ENCODE measurements at places on chromosomes 3 and 15. TPM values are rescaled to one million over a fixed set of nuclear protein-coding genes. Genes with fewer than 3 reads are reported as not detected.

SH3BP5 gene
- 18.5 TPM for total RNA-seq

CLDN18 gene
- not detected for total RNA-seq

ETV5 gene
- 0.65 TPM for total RNA-seq

C3orf22 gene
- total RNA-seq: not detected

TGM5 gene
- total RNA-seq: not detected

OXTR gene
- 1.3 TPM for total RNA-seq

UCN2 gene
- not detected for total RNA-seq

CACNA2D3 gene
- total RNA-seq: not detected

FRG2C gene
- total RNA-seq: not detected

GRCh38 chr3:13693441-13693840, 144.5 kb downstream of the FBLN2 start:
- no peaks in the 10 kb centered on the region for H3K27me3 ChIP-seq
- H3K27ac ChIP-seq: no peak overlapping the region
- no peak overlapping the region for H3K4me3 ChIP-seq
- H3K36me3 ChIP-seq: no peaks in the 10 kb centered on the region
- H3K4me1 ChIP-seq: no peaks in the 10 kb centered on the region

DNA sequence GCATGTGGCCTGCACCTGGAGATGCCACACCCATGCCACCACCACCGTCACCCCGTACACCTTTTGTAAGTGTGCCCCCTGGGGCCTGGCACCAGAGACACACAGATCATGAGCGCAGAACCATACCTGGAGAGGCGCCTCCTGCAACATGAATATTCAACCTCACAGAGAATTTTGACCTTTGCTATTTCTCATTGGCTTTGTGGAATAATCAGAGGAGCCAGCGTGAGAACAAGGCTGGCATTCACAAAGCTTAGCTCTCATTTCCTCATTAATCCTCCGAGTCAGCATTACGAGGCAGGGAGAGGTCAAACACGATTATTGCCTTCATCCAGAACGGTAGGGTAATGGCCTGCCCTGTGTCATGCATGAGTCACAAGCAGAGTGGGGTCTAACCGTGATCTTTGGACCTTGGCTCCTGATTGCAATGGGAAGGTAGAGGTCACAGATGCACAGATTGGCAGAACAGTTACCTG, 73.0 kb upstream of the POMGNT2 start:
- H3K4me3 ChIP-seq: no peak overlapping the region
- peaks cover 41% of the 10 kb centered on the region for H3K4me1 ChIP-seq
- no peak overlapping the region for H3K27ac ChIP-seq
- H3K27me3 ChIP-seq: no peaks in the 10 kb centered on the region

- no peaks in the 10 kb centered on the region for H3K27me3 ChIP-seq
- H3K4me1 ChIP-seq: peaks cover 6% of the 10 kb centered on the region
- no peak for DNase-seq
- no peaks in the 10 kb centered on the region for H3K36me3 ChIP-seq
- H3K4me3 ChIP-seq: peak overlapping the region; percentile 56
These were observed 16.9 kb upstream of the SEMA4B start for GRCh38 chr15:90184119-90184785.

DNA sequence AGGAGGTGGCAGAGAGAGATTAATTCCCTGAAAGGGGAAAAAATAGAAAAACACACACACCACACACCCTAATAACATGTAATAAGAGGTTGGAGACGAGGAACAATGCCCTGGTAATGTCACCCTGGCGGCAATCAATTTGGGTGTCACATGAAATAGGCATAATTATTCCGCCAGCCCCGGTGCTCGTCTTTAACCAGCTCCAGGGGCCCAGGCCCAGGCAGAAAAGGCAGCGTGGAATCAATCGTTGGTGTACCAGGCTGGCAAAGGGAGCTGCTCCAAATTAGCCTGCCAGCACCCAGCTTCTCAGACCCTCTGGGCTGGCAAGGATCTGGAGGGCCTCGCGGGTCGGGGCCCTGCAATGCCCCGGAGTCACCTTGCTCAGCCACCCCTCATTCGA, 5.6 kb downstream of the LINGO1 start:
- no peak for DNase-seq
- H3K27me3 ChIP-seq: peaks cover 4% of the 10 kb centered on the region
- no peaks in the 10 kb centered on the region for H3K4me1 ChIP-seq
- H3K4me3 ChIP-seq: no peak overlapping the region
- H3K27ac ChIP-seq: no peak overlapping the region

DNA sequence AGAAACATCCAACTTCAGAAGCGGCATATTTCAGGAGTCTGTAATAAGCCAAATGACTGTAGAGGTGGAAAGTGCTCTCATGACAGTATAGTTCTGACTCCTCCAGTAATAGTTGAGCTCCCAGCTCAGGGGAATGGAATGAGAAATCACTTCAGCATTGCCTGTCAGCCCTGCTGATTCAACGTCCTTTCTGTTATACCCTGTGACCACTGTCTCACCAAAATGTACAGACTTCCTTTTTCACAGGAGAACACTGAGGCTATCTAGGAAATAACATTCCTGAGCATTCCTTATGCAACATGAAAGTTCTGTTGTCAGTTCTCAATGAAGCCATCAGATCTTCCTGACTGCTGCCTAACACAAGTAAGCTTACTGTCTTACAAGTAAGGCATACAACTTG, 284.5 kb upstream of the MME start:
- H3K27ac ChIP-seq: no peak overlapping the region
- DNase-seq: no peak
- no peaks in the 10 kb centered on the region for H3K36me3 ChIP-seq
- no peak overlapping the region for H3K4me3 ChIP-seq

DNA sequence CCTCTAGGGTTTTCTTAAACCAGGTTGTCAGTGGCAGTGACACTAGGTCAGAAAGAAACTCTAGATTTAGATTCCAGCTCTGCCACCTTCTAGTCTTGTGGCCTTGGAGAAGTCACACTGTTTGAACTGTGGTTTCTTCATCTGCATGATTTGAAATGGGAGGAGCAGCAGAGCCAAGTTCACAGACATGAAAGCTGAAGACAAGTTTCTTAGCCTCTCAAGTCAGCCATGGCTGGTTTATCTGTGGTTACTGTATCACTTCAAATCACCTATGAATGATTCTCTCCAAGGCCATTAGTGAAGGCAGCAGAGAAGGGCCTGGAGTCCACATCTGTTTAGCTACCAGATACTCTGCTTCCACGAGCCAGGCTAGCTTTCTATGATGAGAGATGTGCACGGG, 15.6 kb downstream of the CLEC3B start:
- peaks cover 15% of the 10 kb centered on the region for H3K4me1 ChIP-seq
- no peak overlapping the region for H3K27ac ChIP-seq
- no peak for DNase-seq
- H3K36me3 ChIP-seq: no peaks in the 10 kb centered on the region
- H3K4me3 ChIP-seq: no peak overlapping the region
- H3K27me3 ChIP-seq: no peaks in the 10 kb centered on the region

DNA sequence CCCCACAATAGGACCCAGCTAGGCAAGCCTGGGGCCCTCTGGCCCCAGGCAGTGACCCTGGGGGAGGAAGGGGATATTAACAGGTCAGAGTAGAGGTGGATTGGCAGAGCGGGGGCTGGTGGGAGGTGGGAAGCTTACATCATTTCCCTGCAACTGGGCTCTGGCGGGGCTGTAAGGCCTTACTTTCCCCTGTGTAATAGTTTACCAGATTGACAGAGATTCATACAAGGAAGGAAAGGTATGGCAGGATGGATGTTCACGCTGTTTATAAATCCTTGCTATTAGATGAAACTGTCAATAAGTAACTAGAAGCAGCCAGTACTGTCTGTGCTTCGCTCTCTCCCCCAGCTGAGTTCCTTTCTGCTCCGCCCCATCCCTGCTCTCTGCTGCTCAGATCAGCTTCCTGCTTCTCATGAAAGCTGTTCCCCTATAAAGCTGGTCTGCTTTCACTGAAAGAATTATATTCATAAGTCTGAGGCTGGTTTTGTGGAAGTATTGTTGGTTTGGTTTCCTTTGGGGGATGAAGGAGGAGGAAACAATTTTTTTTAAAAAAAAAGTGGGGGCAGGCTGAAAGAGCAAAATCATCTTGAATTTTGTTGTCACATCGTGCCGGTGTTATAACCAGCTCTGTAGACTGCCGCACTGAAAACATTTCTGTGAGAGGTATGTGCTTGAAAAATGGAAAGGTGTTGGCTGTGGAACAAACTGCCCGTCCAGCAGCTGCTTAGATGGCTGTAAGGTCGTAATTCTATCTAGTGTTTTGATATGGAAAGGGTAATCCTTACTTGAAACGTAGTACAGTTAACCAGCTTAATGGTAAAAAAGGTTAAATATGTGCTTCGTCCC, 76.4 kb downstream of the BBX start:
- H3K27ac ChIP-seq: peak overlapping the region; percentile 76
- peak overlapping the region; percentile 56 for H3K4me3 ChIP-seq
- H3K36me3 ChIP-seq: no peaks in the 10 kb centered on the region
- no peaks in the 10 kb centered on the region for H3K27me3 ChIP-seq

DNA sequence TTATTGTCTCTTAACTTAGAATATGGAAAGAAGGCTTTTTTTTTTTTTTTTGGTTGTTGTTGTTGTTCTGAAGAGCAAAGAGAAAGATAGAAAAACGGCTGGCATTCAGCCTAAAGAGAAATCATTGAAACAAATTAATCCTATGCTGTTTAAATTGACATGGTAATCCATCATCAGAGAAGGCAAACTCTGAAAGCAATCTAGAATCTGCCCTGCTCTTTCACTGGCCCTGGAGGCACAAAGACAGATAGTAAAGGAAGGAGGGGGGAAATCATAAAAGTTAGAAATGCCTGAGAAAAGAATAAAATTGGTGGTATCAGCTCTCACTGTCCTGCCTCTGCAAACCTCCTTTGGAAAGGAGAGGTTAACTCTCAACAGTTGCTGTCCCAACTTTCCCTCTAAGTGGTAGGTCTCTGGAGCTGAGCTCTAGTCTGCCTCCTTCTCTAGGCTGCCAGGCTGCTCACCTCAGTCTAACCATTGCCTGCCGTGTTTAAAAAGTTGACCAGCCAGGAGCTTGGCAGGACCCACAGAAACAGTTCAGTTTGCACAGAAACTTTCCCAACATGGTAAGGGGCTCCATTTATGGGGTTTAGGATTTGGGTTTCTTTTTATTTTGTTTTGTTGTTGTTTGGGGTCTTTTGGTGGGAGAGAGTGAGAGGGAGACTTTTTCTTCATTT, 13.4 kb upstream of the NR2F2 start:
- no peak overlapping the region for H3K4me3 ChIP-seq
- H3K36me3 ChIP-seq: no peaks in the 10 kb centered on the region
- no peak for DNase-seq
- H3K4me1 ChIP-seq: no peaks in the 10 kb centered on the region
- H3K27ac ChIP-seq: no peak overlapping the region
